ENCODE measurements at places on chromosomes 1 and 21.
A peak's percentile ranks its signal among the peaks of the same experiment; 100 is the strongest.

- peak; percentile 28 for DNase-seq
Observed at GRCh38 chr1:25520446-25521061, 22.9 kb upstream of the LDLRAP1 start.

- no peak for DNase-seq
Observed at GRCh38 chr1:168491527-168492164, 52.2 kb downstream of the XCL2 start.

- DNase-seq = no peak
Observed at GRCh38 chr1:41649396-41650027, 165.0 kb upstream of the EDN2 start.

DNA sequence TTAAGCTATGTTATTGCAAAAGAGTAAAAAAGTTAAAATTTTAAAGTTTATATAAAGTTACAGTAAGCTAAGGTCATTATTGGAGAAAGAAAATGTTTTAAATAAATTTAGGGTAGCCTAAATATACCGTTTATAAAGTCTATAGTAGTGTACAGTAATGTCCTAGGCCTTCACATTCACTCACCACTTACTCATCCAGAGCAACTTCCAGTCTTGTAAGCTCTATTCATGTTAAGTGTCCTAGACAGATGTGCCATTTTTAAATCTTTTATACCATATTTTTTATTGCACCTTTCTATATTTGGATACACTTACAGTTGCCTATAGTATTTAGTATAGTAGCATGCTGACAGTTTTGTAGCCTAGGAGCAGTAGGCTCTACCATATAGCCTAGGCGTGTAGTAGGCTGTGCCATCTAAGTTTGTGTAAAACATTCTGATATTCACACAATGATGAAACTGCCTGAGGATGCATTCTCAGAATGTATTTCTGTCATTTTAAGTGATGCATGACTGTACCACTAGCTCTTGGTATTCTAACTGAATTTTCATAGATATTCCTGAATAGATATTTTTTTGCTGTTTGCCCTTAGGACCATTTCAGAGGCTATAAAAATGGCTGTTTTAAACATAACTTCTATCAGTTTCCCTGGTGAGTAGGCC, 26.8 kb downstream of the PPP2R5A start:
- no peak for DNase-seq

DNA sequence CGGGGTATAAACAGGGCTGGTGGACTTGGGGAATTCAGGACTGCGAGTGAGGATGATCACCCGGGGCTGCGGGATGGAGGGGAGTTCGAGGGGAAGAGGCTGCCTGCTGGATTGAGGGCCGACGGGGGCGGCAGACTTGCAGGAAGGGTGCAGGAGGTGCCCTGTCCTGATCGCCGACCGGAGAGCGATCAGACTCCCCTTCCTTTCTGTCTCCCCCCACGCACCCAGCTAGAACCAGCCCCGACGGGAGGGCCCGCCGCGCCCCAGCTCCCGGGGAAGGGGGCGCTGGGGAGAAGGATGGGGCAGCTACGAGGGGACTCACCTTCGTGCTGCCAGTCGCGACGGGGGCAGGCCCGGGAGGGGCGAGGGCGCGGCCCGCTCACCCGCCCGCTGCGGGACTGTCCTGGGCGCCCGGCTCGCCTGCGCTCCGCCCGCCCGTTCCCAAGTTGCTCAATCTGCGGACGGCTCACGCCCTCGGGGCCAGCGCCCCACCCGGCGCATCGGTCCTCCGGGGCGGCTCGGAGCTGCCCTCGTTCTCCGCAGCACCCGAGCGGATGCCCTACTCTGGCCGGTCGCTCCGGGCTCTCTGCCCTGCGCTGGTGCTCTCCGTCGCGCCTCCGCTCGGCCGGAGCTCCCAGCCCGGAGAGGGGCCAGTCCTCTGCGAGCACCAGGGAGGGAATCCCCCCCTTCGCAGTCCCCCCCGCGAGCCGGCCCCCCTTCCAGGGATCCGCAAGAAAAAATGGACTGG, at the start of gene RSPO1:
Gene RSPO1, minus strand, starts transcription at position 649 of the 748 bp plus-strand sequence. CDS start 5,231 bp downstream, outside the sequence.
- DNase-seq = no peak

DNA sequence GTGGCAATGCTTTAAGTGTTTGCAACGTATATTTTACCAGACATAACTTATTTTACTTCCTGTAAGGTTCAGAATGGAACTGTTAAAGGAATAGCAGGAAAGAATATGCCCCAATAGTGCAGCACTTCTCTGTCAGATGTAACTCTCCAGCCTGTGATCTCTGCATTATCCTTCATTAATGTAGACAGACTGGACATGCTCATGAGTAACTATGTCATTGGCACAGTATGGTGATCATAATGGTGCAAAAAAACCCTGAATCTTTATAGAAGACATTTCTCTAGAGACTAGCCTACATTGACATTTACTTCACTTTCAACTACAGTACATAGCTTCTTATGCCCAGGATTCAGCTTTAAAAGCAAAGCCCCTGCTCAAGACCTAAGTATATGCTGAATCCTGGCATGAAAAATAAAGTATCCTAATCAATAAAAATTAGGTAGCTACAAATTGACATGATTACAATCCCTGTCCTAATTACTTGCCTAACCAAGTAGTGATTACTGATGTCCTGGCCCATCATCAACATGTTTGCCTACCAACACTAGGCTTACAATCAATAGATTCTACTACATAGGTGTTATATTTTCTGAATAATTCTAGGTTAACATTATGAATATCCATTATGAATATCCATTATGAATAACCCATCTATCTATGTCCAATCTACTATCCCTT, 13.9 kb downstream of the COX20 start:
- no peak for DNase-seq

DNA sequence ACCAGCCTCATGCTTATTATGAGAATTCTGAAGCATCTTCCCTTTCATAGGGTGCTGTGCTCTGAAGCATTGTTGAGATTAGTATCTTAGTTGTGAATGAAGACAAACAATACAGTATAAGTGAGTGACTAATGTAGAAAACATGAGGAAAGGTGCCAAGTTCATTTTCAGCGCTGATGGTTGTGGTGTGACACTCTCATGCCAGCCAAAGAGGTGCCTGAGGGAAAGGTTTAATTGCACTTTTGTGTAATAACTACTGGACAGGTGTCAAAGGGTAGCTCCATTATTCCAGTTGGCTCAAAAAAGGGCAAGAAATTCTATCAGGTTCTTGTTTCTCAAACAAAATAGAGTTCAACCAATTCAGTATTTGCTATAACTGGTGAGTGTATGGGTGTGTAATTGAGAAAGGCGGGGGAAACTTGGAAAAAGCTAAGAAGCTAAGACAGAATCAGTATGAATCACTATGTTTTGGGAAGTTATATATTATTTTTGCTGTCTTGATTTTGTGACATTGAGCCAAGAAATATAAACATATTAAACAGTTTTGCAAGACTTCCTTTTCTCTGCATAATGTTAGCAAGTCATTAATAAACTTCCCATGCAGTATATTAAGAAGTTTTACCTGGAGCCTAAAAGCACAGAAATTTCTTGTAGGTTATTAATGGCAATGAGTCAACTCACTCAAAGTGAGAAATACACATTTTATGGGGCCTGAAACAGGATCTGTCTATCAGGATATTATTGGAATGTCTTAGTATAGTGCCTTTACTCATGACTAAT, 31.8 kb downstream of the KCNK2 start:
- DNase-seq = no peak

DNA sequence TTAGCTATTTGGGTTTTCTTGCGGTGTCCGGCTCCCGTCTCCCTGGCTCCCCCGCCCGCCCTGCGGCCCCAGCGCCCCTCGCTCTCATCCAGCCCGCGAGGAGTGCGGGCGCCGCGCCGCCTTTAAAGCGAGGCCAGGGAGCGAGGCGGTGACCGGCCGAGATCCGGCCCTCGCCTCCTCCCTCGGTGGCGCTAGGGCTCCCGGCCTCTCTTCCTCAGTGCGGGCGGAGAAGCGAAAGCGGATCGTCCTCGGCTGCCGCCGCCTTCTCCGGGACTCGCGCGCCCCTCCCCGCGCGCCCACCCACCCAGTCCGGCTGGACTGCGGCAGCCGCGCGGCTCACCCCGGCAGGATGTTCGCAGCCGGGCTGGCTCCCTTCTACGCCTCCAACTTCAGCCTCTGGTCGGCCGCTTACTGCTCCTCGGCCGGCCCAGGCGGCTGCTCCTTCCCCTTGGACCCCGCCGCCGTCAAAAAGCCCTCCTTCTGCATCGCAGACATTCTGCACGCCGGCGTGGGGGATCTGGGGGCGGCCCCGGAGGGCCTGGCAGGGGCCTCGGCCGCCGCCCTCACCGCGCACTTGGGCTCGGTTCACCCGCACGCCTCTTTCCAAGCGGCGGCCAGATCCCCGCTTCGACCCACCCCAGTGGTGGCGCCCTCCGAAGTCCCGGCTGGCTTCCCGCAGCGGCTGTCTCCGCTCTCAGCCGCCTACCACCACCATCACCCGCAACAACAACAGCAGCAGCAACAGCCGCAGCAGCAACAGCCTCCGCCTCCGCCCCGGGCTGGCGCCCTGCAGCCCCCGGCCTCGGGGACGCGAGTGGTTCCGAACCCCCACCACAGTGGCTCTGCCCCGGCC, 492 bp downstream of the HLX start:
- no peak for DNase-seq

DNA sequence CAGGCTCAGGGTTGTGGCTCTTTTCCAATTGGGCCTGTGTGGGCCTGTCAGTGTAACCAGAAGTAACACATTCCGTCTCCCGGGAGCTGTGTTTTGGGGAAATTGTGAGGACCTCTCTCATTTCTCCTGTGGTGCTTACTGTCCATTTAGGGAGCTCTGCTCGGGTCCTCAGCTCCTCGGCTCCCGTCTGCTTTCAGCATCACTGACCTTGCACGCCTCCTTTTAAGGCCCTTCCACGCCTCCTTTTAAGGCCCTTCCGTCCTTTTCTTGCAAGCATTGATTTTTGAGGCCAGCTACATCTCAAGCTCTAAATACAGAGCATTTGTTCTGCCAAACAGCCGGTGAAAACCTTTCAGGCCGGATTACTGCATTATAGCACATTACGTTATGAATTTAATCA, 9.7 kb downstream of the CA6 start:
- DNase-seq = no peak

- no peak for DNase-seq
Observed at GRCh38 chr21:38267136-38267755, 10.5 kb downstream of the KCNJ15 start.

DNA sequence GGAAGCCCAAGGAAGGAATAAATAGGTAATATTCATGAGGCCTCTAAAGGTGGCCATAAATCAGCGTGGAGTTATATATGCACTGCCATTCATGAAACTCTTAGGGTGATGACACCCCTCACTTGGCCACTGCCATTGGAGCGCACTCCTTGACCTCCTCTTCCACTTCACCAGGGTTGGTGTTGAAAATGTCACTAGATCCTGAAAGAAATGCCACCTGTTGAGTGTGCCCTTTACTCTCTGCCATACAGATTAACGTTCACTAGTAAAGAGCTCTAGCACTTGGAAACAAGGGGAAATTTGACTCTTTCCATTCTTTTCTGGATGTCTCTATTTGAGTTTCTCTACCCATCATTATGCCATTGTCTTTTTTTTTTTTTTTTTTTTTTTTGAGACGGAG, 83.5 kb upstream of the GREM2 start:
- no peak for DNase-seq

DNA sequence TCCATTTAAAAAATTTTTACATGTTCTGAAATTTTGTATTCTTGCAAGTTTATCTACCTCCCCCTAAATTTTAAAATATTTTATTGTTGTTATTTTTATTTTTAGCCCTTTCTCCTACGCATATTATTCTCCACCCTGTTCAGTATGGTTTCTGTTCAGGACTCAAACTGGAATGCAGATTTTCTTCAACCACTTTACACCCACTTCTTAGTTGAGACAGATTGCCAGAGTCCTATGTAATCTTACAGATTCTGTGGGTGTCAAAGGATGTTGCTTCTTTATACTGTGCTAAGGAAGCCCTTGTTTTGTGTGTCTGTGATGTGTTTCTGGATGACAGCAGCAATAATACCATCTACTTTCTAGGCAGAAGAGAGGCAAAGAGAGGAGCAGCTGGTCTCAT, 20.7 kb upstream of the PPP1R8 start:
- DNase-seq = no peak

- no peak for DNase-seq
Observed at GRCh38 chr1:85284202-85284601, 7.8 kb upstream of the BCL10 start.

GRCh38 chr1:226108935-226109828, 46.7 kb downstream of the H3-3A start:
- no peak for DNase-seq

DNA sequence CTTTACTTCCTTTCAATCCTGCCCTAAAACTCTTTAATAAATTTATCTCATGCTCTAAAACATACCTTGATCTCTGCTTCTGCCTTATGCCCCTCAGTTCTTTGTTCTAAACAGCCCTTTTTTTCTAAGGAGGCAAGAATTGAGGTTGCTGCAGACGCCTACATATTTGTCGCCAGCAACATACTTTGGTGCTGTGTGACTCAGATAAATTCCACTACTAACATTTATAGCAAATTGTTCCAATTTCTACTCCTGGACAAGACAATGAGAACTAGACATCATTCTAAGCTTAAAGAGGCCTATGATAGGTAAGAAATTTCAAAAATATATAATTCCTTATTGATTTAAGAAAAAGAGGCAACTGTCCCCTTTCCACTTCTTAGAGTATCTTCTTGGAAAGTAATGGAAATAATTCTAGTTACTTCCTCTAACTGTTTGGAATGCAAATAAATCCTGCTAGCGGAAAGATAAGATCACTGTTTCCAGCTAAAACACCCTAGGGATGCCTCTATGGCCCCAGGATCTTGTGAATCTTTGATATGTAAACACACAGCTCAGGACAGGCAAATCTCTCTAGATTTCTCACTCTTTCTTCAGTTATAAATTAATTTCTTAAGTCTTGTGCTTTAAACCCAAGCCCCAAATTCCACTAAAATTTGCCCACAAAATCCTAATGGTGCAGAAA, 869.1 kb downstream of the KCNT2 start:
- DNase-seq = no peak

GRCh38 chr1:221925947-221926346, 184.1 kb upstream of the DUSP10 start:
- DNase-seq = no peak

DNA sequence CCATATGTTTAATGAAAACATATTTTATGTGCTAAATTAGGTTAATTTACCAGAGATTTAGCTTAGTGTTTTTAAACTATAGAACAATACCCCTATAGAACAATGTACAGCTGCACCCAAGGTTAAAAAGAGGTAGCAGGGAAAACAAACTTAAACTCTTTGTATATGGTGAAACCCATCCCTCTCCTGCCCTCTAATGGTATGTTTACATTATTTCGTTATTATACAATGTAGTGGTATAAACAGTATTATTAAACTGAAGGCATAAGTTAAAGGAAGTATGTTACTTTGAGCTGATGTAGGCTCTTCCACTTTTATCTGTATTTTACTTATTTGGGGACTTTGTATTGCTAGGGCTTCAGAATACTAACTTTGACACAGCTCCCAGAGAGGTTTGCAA, 16.7 kb upstream of the ZYG11A start:
- no peak for DNase-seq

DNA sequence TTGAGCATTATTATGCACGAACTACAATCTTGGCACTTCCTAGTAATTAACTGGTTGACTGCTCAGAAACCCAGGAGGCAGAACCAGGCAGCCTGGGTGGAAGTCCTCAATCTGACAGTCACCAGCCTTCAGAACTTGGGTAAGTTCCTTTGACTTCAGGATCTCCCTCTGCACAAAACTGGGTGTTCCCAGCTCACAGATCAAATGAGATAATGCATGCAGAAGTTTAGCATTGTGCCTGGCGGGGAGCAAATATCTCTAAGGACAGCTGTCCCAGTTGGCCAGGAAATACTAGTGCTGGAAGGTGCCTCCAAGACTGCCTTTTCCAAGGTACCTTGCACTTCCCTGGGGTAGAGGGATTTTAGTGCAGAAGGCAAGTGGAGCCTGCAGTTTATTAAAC, 294.8 kb downstream of the PCP4 start:
- no peak for DNase-seq

Measured in caudate nucleus (tissue), 63 donors.